ENCODE measurements at places on chromosomes 7 and 10. TPM values are rescaled to one million over a fixed set of nuclear protein-coding genes. Genes with fewer than 3 reads are reported as not detected.
A peak's percentile ranks its signal among the peaks of the same experiment; 100 is the strongest.

DNA sequence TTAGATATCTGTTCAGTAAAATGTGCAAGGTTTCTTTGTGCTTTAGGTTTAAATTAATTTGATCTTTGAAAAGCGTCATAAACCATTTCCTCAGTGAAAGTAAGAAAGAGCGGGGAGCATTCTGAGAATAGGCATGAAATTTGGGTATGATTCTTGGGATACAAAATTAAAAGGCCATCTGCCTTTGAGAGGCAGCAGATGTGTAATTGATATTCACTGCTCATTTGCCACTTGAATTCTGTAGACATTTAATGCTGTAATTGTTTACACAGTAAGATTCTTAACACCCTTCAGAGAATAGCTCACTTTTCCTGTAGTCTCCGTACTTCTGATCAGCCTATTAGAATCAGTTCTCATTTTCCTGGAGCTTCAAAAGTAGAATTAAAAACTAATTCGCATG, 18.7 kb downstream of the FRMD4A start:
- no peak overlapping the region for H3K27ac ChIP-seq
- no peak overlapping the region for H3K4me3 ChIP-seq

DNA sequence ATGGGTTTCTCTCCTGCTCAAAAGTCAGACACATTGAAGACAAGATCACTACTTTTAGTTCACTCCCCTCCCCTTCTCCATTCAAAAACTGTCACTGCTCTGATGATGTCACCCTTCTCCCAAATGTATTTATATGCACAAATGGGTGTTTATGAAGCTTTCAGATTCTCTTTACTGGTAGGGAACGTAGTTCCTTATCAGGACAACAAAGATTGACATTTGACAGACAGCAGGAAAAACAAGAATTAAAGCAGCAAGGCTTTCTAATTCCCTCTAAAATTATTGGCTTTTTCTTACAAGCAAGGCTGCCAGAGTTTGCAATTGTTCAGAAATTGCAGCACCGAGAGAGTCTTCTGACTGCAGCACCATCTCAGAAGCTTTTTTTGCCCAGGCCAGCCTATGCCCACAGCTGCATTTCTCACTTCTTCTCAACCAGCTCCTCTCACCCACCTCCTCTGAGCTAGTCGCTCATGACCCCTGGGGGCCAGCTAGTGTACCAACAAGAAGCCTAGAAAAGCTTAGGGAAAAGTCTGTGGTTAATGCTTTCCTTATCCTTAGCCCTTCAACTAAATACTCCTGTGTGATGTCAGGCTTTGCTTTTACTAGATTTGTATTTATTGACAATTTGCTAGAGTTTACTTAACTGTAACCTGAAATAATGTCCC, 265.1 kb downstream of the HTR7 start:
- no peak overlapping the region for H3K27ac ChIP-seq
- peak; percentile 76 for DNase-seq

DNA sequence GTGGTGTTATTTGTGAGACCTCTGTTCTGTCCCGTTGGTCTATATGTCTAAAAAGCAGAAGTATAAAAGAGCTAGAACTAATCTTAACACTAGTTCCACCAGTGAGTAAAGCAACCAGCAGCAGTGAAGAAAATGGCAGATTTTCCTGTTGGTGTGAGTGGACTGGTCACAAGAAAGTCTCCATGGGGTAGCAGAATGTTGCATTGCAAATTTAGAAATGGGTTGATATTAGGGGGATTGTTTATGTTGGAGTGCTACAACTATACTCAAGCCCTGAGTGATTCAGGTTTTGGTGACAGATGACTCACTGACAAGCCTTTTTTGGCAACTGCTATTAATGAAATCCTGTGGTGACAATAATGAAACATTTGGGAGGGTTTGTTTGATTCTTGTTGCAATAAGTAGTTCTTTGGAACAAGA, 5.6 kb downstream of the AVL9 start:
- H3K27ac ChIP-seq, result peak overlapping the region; percentile 53
- peaks cover 9% of the 10 kb centered on the region for H3K4me1 ChIP-seq
- no peaks in the 10 kb centered on the region for H3K27me3 ChIP-seq

DNA sequence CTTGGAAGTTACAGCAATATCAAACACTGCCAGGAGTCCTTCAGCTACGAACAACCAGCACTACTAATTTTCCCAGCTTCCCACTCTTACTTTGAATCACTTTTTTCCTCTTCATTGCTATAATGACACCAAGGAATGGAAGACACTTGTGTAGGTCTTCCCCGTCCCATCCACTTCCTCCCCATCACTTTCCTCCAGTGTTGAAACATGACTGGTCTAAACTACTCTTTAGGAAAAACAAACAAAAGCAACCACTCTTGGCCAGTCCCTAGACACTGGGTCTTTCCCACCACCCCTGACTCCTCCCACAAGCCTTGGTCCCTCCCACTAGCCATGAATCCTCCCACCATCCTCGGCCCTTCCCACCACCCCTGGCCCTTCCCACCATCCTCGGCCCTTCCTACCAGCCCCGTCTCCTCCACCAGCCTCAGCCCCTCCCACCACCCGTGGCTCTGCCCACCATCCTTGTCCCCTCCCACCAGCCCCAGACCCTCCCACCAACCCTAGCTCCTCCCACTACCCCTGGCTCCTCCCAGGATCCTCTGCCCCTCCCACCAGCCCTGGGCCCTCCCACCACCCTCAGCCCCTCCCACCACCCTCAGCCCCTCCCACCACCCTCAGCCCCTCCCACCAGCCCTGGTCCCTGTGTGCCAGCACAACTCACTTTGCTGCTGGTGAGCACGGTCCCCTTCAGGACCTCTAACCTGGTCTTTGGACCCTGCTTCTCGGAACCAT, 68.5 kb downstream of the CXCL12 start:
- H3K27me3 ChIP-seq, result no peaks in the 10 kb centered on the region
- no peak for DNase-seq
- H3K4me3 ChIP-seq, result no peak overlapping the region
- no peak overlapping the region for H3K27ac ChIP-seq
- no peaks in the 10 kb centered on the region for H3K36me3 ChIP-seq
- H3K4me1 ChIP-seq, result peaks cover under 1% of the 10 kb centered on the region

DNA sequence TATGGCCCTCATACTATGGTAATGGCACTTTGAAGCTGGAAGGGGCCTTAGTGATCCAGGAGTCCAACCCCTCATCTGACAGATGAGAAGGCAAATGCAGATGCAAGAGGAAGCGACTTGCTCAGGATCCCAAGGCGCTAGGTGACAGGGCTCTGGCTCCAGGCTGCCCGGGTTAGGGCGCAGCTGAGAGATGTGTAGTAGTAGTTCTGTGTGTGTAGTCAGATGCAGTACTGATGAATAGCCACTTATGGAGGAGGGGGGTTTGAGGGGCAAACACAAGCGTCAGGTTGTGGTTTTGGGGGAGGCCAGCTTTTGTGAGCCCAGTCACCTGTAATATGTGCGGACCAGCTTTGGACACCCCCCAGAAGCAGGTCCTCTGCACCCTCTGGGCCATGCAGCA, 4.8 kb downstream of the ADRA2A start:
- peaks cover 11% of the 10 kb centered on the region for H3K27me3 ChIP-seq
- H3K4me3 ChIP-seq, result no peak overlapping the region

GRCh38 chr10:107409522-107409921, 245.0 kb upstream of the SORCS1 start:
- H3K27me3 ChIP-seq, result no peaks in the 10 kb centered on the region
- no peak for DNase-seq
- no peaks in the 10 kb centered on the region for H3K36me3 ChIP-seq
- no peak overlapping the region for H3K27ac ChIP-seq
- H3K4me3 ChIP-seq, result no peak overlapping the region

- no peak for DNase-seq
- no peaks in the 10 kb centered on the region for H3K36me3 ChIP-seq
- no peak overlapping the region for H3K27ac ChIP-seq
- H3K27me3 ChIP-seq, result peaks cover 2% of the 10 kb centered on the region
- H3K4me1 ChIP-seq, result no peaks in the 10 kb centered on the region
These were observed 272.9 kb downstream of the WDR37 start for GRCh38 chr10:1328981-1329614.

GRCh38 chr7:155337946-155338631, 40.4 kb downstream of the INSIG1 start:
- no peak for DNase-seq
- H3K4me3 ChIP-seq, result no peak overlapping the region
- no peaks in the 10 kb centered on the region for H3K4me1 ChIP-seq

- no peaks in the 10 kb centered on the region for H3K36me3 ChIP-seq
- H3K4me3 ChIP-seq, result no peak overlapping the region
- H3K27me3 ChIP-seq, result peaks cover 2% of the 10 kb centered on the region
- H3K27ac ChIP-seq, result no peak overlapping the region
- no peak for DNase-seq
- no peaks in the 10 kb centered on the region for H3K4me1 ChIP-seq
These were observed 1190.9 kb downstream of the TYW1 start for GRCh38 chr7:68187532-68187931.

GRCh38 chr10:95303535-95303934, 12.7 kb upstream of the PDLIM1 start:
- no peak overlapping the region for H3K4me3 ChIP-seq
- H3K27ac ChIP-seq, result no peak overlapping the region
- DNase-seq, result no peak
- no peaks in the 10 kb centered on the region for H3K27me3 ChIP-seq

DNA sequence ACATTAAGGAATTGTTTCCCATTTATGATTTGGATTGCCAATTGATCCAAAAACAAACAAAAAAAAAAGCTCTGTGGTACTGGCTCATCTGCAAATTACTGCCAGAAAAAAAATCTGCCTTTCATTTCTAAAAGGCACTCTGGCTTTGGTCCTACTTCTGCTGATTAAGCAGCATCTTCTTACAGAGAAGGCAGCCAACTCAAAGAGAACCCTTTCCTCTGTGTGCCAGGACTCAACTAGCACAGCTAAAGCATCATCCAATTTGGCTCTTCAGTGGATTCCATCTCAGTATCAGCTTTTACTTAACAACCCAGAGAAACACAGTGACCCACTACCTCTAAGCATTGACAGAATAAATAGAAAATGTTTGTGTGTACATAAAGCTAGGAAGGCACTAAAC, 80.6 kb downstream of the GSAP start:
- H3K4me1 ChIP-seq, result peaks cover 7% of the 10 kb centered on the region
- no peak overlapping the region for H3K27ac ChIP-seq
- H3K36me3 ChIP-seq, result no peaks in the 10 kb centered on the region
- H3K27me3 ChIP-seq, result no peaks in the 10 kb centered on the region

- DNase-seq, result no peak
- H3K4me3 ChIP-seq, result no peak overlapping the region
- no peaks in the 10 kb centered on the region for H3K36me3 ChIP-seq
- H3K27me3 ChIP-seq, result no peaks in the 10 kb centered on the region
- H3K27ac ChIP-seq, result no peak overlapping the region
These were observed 16.8 kb upstream of the DLG5 start for GRCh38 chr10:77943121-77943901.

GRCh38 chr10:70753026-70753663, 32.0 kb downstream of the TBATA start:
- H3K27ac ChIP-seq, result no peak overlapping the region
- no peak overlapping the region for H3K4me3 ChIP-seq
- no peaks in the 10 kb centered on the region for H3K4me1 ChIP-seq
- DNase-seq, result no peak

GRCh38 chr10:11057018-11057417, 39.3 kb downstream of the CELF2 start:
- no peaks in the 10 kb centered on the region for H3K27me3 ChIP-seq
- no peaks in the 10 kb centered on the region for H3K36me3 ChIP-seq
- H3K4me3 ChIP-seq, result no peak overlapping the region

DNA sequence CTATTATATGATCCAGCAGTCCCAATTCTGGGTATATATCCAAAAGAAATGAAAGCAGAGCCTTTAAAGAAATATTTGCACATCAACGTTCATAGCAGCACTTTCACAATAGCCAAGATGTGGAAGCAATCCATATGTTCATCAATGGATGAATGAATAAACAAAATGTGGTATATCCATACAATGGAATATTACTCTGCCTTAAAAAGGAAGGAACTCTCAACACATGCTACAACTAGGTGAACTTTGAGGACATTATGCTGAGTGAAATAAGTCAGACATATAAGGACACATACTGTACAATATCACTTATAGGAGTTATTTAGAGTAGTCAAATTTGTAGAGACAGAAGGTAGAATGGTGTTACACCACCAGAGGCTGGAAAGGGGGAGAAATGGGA, 28.0 kb upstream of the ADRB1 start:
- H3K36me3 ChIP-seq, result no peaks in the 10 kb centered on the region
- no peak overlapping the region for H3K4me3 ChIP-seq
- H3K27ac ChIP-seq, result no peak overlapping the region
- no peak for DNase-seq

- H3K27me3 ChIP-seq, result no peaks in the 10 kb centered on the region
- no peaks in the 10 kb centered on the region for H3K36me3 ChIP-seq
These were observed 32.4 kb downstream of the CTNNA3 start for GRCh38 chr10:67663449-67664087.

DNA sequence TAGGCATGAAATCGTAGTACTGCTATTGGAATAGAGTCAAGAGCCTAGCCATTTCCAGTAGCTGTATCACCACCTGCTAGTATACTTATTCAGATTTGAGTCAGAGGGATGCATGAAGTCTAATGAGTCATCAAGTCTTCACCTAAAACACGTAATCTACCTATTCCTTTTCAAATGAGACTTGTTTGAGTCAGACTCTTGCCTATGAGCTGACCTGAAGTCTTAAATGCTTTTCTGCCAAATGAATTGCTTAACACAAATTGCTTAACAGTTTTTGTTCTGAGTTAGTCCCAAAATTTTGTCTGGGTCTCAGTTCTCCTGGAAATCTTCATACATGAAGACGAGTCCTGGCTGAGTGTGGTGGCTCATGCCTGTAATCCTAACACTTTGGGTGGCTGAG, 165.2 kb downstream of the GNAT3 start:
- H3K4me3 ChIP-seq, result no peak overlapping the region
- no peaks in the 10 kb centered on the region for H3K4me1 ChIP-seq
- H3K36me3 ChIP-seq, result no peaks in the 10 kb centered on the region
- H3K27me3 ChIP-seq, result no peaks in the 10 kb centered on the region
- H3K27ac ChIP-seq, result no peak overlapping the region

GRCh38 chr10:103784089-103784488, 71.3 kb downstream of the SH3PXD2A start:
- no peaks in the 10 kb centered on the region for H3K27me3 ChIP-seq
- H3K4me3 ChIP-seq, result no peak overlapping the region
- H3K36me3 ChIP-seq, result no peaks in the 10 kb centered on the region
- no peak overlapping the region for H3K27ac ChIP-seq
- H3K4me1 ChIP-seq, result peaks cover 17% of the 10 kb centered on the region

CDNF gene
- polyA plus RNA-seq, result 1.7 TPM

AGBL3 gene
- 2.0 TPM for polyA plus RNA-seq

TRIL gene
- polyA plus RNA-seq, result 0.65 TPM

TCERG1L gene
- polyA plus RNA-seq, result 0.08 TPM

HOXA1 gene
- polyA plus RNA-seq, result 0.33 TPM

EBLN1 gene
- not detected for polyA plus RNA-seq

FAM180A gene
- 0.18 TPM for polyA plus RNA-seq

VPS41 gene
- polyA plus RNA-seq, result 18.9 TPM

UTF1 gene
- not detected for polyA plus RNA-seq

OR2F2 gene
- polyA plus RNA-seq, result not detected

NEBL gene
- 19.4 TPM for polyA plus RNA-seq

TACR2 gene
- polyA plus RNA-seq, result 0.42 TPM
